RKO (cell line): ENCODE measurements at places on chromosomes 2 and 18.

- DNase-seq: no peak
Observed at GRCh38 chr2:26058390-26058789, 24.5 kb downstream of the RAB10 start.

DNA sequence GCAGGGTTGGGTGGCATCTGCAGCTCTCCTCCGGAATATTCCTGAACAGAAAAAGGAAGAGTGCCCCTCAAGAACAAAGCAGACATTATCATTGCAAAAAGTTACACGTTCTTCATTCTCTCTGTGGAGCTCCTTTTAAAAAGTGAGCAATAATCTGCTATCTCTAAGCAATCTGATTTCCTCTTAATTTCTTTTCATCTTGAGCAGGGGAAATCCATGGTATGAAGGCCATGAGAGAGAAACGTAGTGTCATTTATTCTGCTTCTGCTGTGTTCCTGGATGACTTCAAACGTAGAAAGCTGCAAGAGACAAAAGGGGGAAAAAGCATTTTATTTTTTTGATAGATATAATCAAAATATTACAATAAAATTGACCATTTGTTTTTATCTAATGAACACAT, 16.9 kb downstream of the SMIM21 start:
- DNase-seq: no peak

- peak; percentile 94 for DNase-seq
Observed at GRCh38 chr18:12947285-12948049, at the start of gene SEH1L. SEH1L (plus strand) TSS chr18:12948011; CDS start chr18:12948122, 111 bp downstream.

DNA sequence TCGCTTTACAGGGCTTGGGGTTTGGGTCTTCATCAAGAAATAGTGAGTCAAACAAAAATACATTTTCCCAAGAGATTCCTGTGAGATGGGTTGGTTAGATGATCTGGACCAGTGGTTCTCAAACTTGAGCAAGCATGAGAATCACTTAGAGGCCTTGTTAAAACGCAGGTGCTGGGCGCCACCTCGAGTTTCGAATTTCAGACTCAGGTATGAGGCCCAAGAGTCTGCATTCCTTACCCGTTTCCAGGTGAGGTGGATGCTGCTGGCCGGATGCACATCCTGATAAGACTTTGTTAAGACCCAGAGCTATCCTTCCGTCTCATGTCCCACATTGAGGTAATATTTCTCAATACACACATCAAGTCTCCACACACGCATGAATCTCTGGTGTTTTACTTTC, 707.8 kb upstream of the SALL3 start:
- no peak for DNase-seq

DNA sequence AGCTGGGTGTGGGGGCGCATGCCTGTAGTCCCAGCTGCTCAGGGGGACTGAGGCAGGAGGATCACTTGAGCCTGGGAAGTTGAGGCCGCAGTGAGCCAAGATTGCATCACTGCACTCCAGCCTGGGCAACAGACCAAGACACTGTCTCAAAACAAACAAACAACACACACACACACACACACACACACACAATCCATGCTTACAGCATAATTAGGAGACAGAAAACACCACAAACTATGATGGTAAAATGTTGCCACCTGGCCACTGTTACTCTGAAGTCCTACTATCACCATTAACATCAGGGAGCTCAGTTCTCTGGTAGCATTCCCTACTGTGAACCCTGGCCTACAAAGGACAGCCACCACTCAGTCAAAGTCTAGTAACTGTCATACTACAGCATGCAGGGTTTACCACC, 18.3 kb downstream of the DNPEP start:
- DNase-seq: no peak

DNA sequence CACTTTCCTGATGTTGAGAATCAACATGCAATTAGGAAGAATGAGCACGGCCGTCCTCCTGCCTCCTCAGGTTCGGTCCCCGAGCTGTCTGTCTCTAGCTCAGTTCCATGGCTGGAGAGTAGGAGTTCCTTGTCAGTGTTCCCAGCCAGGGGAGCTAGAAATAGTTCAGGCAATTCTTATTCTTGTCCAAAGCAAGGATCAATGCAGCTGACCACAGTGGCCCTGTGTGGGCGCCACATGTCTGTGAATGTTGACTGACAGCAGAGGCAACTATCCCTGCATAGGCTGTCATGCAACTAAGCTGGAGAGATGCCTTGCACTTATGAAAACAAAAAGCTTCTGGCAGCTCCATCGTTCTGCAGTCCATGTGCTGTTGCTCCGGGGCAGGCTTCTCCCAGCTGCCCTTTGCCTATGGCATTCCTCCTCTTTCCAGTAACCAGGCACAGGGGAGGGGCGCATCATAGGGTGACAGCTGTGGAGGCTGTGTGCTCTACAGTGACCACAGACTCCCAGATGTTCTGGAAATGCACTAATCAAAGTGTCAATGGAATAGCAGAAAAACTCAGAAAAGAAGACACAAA, 58.7 kb downstream of the PDCL3 start:
- DNase-seq: no peak

GRCh38 chr2:24906466-24906865, 13.6 kb downstream of the ADCY3 start:
- no peak for DNase-seq

DNA sequence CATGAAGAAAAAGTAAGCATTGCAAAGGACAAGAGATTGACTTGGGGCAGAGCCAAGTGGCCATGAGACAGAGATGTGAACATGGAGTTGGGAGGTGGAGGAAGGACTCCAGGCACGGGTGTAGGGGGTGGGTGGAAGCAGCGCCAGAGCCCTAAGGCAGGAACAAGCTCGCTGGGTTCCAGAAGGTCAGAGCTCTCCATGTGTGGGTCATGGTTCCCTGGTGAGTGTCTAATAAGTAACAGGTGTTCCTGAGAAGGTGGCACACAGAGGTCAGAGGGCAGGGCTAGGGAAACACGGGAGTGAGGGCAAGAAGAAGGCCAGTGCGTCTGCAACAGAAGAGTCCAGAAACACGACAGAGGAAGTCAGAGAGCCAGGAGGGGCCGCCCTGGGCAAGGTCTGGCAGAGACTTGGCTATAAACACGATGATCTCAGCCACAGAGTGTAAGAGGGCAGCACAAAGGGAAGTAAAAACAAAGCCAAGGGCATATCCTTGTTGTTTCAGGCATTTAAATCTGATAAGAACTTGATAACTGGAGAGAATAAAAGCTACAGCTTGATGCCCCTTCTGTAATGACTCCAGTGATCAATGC, 260.8 kb downstream of the TGIF1 start:
- DNase-seq: no peak
